ENCODE measurements at places on chromosomes 12 and 14.

GRCh38 chr12:56749359-56749758, 2.8 kb downstream of the PRIM1 start:
- DNase-seq = no peak

GRCh38 chr12:42097971-42098370, 46.7 kb downstream of the GXYLT1 start:
- DNase-seq = no peak

GRCh38 chr12:12741660-12742059, 24.5 kb downstream of the CDKN1B start:
- DNase-seq = no peak

- DNase-seq = no peak
These were observed 55.0 kb downstream of the CCDC85C start for GRCh38 chr14:99548871-99549515.

GRCh38 chr12:46357438-46358324, 14.9 kb downstream of the SLC38A2 start:
- DNase-seq = no peak

DNA sequence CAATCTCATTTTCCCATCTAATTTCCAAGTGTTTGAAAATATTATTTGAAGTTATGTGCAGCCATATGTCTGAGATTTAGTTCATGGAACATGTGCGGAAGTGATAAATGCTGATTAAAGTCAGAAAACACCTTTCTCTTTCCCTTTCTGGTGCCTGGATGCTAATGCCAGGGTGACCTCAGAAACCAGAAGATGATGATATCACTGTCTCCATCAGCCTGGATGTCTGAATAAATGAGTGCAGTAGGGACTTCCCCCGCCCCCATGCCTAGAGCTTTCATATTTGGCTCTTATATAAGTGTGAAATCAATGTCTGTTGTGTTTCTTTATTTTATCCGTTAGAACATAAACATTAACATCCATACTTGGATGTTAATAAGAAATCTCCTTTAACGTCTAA, 261.9 kb upstream of the LRIG3 start:
- DNase-seq = no peak

- no peak for DNase-seq
These were observed 21.8 kb downstream of the DHX37 start for GRCh38 chr12:124967016-124967739.

- DNase-seq = no peak
These were observed 903 bp downstream of the C12orf76 start for GRCh38 chr12:110047297-110047940.

DNA sequence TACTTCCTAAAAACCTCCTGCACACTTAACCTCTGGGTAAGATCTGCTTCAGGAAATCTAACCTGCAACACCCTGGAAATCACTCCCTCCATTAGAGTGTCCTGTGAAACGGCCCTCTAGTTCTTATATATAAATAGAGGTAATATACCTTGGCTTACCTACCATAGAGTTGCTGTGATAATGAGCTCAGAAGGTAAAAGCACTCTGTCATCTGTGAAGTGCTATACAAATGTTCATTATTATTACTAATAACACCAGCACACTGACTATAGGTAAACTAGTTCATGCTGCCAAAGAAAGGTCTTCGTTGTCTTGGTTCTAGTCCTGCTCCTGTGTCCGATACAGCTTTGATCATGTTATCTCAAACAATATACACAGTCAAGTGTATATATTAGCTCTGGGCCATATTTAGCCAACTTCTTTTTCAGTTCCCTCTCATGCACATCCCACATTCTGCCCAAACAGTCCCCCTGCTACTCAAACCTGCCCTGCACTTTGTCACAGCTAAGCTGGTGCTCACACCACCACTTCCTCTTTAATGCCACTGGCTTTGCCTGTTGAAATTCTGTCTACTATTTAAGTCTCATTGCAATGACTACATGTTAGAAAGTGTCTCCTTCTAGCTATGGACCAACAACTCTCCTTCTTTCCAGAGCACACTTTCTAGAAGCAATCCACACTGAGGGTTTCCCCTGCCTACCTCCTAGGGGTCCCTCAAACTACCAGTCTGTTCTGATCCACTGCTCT, 5.1 kb downstream of the E2F7 start:
- DNase-seq = no peak

DNA sequence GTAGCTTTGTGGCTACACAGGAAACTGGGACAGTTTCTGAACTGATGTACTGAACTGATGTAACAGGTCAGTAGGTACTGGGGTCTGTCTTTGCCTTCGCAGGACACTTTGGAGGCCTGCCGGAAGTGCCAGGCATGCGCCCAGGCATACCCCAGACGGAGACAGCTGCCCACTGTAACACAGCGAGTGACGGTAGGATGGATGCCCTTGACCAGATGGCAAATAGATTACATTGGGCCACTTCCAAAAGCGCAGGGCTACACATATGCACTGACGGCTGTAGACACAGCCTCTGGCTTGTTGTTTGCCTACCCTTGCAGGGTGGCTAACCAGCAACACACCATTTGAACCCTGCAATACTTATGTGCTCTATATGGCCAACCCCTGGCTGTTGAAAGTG, 94.1 kb upstream of the TMPO start:
- no peak for DNase-seq

DNA sequence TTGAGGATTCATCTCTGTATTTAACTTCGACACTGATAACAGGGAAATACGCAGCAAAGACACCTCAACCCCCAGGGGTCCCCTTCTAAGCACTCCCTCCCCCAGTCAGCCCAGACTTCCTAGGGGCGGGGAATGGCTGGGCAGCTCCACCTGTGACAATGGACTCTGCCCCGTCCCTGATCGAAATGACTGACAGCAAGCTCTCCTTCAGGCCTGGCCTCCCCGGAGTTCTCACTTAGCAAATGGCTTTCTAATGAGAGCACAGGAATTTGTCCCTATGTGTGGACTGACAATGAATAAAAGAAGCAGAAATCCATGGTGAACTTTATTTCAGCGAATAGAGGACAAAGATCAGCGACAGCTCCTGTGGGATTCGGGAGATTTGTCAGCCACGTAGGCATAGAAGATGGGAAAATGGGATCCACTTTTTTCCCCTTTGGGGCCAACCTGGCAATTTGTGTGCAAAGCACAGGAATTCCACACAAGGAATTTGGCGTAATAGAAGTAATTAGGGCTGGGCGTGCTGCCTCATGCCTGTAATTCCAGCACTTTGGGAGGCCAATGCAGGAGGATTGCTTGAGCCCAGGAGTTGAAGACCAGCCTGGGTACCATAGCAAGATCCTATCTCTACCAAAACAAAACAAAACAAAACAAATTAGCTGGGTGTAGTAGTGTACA, 63.8 kb downstream of the TNFAIP2 start:
- DNase-seq = no peak

DNA sequence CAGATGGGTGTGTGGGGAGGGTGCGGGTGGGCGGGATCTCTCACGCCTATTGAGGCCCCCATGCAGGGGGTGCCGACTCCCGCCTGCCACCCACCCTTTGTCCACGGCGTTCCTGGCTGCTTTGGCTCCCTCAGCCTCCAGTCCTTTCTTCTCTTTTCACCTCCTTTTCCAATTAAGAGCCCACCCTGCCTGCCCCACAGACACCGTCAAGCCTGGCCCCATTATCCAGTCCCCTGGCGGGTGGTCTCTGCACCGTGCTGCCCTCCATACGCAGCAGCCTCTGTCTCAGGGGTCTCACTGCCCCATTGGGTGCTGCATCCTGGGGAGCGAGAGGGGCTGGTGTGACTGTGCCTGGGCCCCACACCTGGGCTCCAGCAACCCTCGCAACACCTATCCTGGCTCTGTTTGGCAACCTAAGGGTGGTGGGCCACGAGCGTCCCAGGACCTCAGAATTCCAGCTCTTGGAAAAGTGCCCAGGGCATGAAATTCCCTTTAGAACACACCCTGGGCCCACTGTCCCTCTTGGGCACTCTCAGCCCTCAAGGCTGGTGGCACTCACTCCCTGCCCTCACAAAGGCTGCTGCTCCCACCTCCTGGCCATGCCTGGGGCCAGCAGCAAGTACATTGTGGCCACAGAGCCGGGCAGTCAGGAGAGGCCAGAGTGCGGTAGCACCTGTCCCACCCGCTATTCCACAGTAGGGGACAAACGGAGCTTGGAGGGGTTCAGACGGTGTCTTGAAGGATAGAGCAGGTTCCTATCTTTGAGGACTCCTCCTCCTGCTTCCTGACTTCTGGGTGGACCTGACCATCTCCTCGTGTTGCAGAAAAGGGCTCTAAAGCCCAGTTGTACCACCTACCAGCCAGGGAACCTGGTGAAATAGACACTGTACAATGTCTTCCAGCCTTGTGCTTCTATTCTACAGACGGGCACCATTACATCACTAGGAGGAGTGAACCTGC, 114.1 kb downstream of the KIF26A start:
- DNase-seq = no peak

DNA sequence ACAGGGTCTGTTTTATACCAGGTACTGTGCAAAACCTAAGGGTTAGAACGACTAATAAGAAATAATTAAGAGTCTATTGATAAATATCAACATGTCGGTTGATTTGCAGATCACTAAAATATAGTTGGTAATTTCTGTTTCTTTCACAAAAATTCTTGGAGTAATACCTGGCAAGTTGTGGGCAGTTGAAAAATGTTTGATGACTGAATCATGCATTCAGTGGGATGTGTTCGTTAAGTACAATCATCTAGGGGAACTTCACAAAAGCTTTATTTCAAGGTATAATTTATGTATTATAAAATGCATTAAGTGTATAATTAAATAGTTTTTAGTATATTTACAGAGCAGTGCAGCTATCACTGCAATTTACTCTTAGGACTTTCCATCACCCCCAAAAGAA, 120.0 kb downstream of the KCNA5 start:
- no peak for DNase-seq

DNA sequence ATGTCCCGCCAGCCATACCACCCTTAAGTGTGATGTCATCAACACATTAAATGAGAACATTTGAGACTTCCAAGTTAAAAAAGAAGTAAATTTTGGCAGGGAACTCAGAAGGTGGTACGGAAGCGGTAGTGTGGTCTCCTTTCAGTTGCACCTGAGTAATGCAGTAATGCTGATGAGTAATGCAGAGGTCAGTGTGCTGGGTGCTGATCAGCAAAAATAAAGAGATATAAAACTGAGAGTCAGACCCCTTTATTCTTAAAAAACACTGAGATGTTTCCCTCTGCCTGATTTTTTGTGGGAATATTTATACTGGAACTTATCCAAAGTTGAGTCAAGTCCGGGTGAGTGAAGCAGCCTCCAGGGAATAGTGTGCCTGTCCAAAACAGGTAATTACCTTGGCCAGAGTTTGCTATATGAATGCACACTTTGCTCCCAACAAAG, 370.6 kb upstream of the PRICKLE1 start:
- no peak for DNase-seq

GRCh38 chr12:91577586-91578539, 395.2 kb upstream of the DCN start:
- no peak for DNase-seq

DNA sequence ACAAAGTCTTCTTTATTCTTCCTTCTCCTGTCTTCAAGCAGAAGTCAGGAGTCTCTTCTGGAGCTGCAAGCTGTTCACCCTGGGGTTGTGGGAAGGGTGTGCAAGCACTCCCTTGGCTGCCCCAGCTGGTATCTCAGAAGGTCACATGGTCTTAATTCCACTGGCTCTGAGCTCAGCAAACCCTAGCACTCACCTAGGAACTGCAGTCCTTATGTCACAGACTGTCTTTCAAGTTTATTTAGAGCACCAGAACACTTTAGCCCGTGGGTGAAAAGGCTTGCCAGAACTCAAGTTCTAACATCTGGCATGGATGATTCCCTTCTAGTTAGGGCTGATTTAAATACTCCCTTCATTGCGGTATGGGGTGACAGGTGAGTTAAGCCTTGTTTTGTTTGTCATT, 379.0 kb downstream of the CCER1 start:
- no peak for DNase-seq

GRCh38 chr12:110677206-110677911, 11.6 kb downstream of the HVCN1 start:
- DNase-seq = no peak

GRCh38 chr12:114711689-114712152, 27.7 kb upstream of the TBX3 start:
- no peak for DNase-seq

DNA sequence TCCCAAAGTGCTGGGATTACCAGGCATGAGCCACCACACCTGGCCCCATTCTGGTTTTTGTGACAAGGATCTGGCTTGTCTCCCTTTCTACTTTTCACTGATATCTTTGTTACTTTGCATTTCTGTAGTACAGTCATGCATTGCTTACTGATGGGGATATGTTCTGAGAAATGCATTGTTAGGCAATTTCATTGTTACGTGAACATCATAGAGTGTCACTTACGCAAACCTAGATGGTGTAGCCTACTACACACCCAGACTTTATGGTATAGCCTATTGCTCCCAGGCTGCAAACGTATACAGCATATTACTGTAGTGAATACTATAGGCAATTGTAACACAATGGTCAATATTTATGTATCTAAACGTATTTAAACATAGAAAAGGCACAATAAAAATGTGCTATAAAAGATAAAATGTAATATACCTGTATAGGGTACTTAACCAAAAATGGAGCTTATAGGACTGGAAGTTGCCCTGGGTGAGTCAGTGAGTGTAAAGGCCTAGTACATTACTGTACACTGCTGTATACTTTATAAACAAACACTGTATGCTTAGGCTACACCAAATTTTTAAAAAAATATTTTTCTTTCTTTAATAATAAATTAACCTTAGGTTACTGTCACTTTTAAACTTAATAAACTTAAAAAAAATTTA, 16.0 kb downstream of the MRPL42 start:
- DNase-seq = no peak

GRCh38 chr12:9065607-9065856, 50.2 kb downstream of the A2M start:
- no peak for DNase-seq

DNA sequence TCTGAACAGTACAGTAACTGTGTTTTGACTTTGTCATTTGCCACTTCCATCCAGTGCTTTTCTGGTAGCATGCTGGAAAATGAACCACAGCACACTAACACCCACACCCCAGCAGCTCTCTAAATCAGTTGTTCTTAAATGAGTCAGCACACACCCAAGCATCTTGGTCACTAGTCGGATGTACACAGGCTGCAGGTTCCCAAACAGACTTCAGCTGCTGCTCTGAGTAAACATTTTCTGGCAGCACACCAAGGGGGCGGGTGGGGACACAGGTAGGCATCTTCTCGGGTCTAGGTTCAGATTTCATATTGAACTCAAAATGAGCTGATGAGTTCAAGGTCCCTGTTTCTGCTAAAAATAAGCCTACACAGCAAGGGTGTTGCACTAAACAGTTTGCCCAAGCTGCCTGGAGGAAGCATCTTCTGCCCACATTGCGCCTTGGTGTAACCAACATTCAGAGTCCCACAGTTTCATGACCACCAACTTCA, 39.8 kb downstream of the IFNG start:
- no peak for DNase-seq
